Activated T-cell treated with anti-CD3 and anti-CD28 coated beads, Interleukin-2, amount 50 U/mL, for 24 hours (primary cell): ENCODE measurements at places on chromosomes 3 and 15.
A peak's percentile ranks its signal among the peaks of the same experiment; 100 is the strongest.

GRCh38 chr15:40332113-40332781, 8.5 kb downstream of the CCDC9B start:
- DNase-seq, result no peak

DNA sequence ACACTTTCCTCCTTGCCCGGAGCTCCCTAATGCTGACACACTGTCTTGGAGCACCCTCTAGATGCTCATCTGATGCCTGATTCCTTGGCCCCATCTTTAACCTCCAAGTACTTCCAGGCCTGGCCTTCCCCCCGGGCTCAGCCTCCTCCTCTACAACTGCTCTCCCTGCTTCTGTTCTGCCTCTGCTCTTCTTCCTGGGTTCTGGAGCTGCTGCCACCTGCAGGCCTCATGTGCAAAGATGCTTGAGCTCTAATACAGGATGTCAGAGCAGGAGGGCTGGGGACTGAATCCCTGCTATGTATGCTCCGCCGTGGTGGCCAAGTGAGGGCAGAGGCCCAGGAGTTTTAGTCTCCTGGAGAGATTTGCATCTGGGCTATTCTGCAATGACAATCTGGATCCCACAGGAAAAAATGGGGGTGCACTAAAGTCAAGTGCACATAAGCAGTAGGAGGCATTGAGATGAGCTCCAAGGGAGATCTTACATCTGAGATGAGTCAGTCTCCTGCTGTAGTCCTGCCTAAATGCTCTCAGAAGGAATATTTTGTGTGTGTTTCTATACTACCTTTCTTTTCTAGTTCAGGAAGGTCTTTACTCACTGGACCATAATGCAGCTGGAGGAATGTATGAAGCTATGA, 296.3 kb downstream of the UACA start:
- DNase-seq, result peak; percentile 64

- DNase-seq, result no peak
Observed at GRCh38 chr3:72446218-72447058, 401.8 kb downstream of the SHQ1 start.

DNA sequence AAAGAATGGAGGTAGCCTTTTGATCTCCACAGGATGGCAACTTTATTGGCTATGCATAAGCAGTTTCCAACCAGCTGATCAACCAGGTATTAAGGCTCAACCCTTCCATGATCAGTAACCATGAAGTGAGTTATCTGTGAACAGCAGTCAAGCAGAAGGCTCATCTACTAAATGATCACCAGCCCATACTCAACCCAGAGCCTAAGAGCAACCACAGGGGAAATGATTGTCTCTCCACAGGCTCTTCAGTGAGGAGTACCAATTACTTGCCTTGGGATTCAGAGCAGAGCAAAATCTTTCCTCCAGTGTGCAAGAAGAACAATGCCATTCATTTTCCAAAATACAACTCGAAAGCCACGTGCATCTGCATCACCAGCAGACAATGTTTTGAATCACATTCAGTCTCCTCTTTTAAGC, 754.8 kb downstream of the ROBO1 start:
- DNase-seq, result no peak

GRCh38 chr3:21729331-21729730, 21.7 kb downstream of the ZNF385D start:
- no peak for DNase-seq

DNA sequence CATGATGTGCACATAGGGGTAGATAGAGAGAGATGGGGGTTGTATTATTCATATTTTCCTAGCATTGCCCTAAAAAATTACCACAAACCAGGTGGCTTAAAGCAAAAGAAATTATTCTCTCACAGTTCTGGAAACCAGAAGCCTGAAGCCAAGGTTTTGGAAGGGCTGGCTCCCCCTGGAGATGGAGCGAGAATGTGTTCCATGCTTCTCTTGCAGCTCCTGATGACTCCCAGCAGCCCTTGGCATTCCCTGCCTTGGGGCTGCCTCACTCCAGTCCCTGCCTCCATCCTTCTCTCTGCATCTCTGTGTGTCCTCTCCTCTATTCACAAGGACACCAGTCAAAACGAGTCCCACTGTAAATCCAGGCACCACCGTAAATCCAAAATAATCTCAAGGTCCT, 91.5 kb upstream of the FAM174B start:
- no peak for DNase-seq

DNA sequence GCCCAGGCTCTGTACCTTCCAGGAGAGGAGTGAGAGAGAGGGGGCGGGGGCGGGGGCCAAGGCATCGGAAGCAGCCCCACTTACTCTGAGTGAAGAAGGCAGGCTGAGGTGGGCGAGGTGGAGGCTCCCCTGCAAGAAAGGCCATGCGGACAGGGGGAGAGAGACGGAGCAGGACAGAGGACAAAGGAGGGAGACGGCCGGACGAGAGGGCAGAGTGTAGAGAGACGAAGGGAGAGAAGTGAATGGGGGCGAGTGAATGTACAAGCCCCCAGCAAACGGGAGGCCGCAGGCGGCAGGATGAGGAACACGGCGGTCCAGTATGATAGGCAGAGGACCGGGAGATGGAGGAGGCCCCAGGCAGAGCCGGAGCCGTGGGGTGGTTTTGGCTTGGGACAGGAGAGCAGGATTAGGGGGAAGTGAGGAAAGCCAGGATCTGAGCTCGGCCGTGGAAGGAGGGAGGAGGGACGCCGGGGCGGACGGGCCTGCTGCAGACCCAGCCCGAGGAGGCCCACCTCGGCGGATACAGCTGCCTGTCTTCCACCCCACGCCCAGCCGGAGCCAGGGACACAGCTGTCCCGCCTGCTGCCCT, 38.8 kb downstream of the TNK2 start:
- DNase-seq, result no peak

DNA sequence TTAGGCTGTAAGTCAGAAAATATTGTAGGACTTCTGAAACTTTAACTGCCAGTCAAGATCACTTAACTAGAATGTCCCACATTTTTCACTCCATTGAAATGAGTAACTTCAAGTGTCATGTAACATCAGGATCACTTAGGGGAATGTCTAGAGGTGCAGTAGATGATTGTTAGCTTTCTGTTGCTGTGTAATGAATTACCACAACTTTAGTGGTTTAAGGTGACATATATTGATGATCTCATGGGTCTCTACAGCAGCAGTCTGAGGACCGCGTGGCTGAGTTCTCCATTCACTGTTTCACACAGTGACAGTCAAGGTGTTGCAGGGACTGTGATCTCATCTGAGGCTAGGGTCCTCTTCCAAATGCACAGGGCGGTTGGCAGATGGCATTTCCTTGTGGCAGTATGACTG, 82.7 kb downstream of the SLC25A26 start:
- DNase-seq, result peak; percentile 56

DNA sequence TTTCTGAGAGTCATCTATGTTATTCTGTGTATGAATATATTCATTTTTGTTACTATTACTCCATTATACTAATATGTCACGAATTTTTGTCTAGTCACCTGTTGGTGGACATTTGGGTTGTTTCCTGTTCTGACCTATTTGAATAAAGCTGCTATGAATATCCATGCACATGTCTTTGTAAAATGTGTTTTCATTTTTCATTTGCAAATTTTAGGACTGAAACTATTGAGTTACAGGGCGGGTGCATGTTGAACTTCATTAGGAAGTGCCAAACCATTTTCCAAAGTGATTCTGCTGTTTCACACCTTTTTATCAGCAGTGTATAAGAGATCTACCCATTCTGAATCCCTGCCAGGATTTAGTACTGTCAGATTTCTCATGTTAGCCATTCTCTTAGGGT, 37.7 kb upstream of the IQCF6 start:
- DNase-seq, result no peak

DNA sequence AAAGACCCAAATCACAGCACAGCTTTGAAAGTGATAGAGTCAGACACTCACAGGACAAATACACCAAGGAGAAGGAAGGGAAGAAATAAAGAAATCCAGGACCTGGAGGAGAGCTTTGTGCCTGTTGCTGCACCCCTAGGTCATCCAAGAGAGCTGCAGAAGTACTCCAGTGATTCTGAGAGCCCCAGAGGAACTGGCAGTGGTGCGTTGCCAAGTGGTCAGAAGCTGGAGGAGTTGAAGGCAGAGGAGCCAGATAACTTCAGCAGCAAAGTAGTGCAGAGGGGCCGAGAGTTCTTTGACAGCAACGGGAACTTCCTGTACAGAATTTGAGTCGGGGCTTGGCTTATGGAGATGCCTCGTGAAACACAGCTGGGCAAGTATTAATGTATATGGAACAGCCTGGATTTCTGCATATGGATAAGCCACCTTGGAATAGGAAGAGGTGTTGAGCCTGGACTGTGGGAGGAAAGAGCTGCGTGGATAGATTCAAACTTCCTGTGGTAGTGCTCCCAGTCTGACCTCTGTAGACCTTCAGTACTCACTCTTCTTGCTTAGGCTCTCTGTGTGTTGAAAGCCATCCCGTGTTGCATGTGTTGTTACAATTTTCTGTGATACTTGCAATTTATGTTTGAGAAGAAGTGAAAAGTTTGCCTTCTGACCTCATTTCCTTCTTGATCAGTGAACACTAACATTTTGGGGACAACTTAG, 6.1 kb downstream of the NGRN start:
- peak; percentile 19 for DNase-seq

DNA sequence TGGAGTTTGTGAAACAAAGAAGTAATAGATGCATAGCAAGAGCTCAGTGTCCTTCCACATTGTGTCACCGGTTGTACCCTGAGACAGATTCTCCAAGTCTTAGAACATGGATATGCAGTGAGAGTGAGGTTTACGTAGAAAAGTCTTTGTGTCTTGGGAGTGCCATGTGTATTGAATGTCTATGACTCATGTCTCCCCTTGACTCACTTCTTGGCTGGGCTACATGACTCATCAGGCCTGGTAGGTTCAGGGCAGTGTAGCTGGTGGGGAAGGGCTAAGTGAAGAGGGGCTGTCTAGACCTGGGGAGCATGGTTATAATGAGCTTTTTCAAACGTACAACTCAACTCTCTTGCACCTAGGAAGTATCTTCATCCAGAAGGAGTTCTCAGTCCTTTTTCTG, 167.4 kb downstream of the GAP43 start:
- DNase-seq, result peak; percentile 45

DNA sequence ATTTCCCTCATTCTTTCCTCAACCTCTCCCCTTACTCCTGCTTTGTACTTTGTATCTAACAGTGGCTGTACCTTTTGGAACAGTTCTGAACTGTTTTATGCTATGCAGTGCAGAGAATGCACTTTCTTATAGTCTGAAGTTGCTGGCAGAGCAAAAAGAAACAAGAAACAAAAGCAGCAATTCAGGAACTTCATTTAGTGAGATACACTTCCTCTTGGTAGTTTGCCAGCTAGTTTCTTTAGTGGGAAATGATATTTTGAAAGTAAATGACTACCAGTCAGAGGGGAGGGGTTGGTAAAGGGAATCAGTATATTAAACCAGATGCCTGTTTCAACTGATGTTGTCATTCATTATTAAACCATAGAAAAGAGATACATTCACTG, 55.0 kb upstream of the CHD2 start:
- no peak for DNase-seq

DNA sequence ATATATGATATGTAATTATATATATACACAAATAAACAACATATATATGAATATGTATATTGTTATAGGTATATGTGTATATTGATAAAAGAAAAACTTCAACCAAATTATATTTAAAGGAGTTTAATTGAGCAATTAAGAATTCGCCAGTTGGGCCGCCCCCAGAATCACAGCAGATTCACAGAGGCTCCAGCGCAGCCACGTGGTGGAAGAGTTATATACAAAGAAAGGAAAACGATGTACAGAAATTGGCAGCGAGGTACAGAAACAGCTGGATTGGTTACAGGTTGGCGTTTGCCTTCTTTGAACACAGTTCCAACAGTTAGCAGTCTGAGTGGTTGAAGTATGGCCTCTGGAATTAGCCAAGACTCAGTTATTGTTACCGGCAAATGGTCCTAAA, 137.3 kb upstream of the SLC24A5 start:
- DNase-seq, result no peak

DNA sequence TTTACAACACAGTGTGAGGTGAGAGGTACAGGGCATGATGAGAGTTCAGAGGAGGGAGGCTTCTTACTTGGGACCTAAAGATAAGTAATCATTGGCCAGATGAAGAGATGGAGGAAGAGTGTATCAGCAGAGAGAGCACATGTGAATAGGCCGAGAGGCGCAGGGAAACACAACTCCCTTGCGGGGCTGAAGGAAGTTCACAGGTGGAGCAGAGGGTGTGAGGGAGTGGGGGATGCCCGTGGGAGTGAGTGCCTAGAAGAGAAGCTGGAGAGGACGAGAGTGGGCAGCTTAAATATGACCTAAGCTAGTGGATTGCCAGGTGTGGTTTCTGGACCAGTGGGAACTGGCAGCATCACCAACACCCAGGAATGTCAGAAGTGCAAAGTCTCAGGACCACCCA, 98.2 kb upstream of the TBC1D5 start:
- no peak for DNase-seq

- no peak for DNase-seq
Observed at GRCh38 chr3:41190509-41191284, 8.6 kb upstream of the CTNNB1 start.

- DNase-seq, result no peak
Observed at GRCh38 chr3:15460891-15461531, 33.6 kb downstream of the EAF1 start.

DNA sequence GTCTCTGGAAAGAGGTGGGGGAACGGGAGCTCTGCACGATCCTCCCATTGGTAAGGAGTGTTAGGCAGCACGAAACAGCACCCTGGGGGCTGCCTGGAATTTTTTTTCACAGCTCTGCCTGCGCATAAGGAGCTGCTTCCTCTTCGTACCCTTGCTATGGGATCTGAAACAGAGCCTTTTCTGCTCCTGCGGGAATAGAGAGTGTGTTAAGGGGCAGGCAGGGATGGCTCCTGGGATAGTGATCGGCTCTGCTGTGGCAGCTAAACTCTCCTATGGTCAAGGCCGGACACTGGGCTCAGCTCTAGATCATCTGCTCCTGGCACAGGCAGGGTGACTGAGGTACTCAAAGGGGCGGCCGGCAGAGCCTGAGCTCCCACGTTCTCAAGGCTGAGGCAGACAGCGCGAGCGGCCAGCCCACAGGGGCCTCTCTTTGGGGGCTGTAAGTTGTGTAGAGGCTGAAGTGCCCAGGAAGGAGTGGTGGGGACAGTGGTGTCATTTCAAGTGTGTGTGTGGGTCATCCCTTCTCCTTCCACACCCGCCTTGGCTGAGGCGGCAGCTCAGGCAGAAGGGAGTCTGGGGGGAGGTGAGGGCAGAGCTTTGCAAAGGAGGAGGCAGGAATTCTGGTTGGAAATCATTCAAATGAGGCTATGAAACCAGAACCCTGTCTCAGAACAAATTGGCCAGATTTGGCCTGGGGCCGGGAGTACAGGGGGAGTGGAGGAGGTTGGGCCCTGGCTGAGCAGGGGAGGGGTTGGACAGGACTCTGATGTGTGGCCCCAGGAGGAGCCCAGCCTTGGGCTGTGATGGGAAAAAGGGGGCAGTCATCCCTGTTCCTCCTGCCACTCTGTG, 31.0 kb downstream of the EPHB3 start:
- DNase-seq, result no peak
